T1000 (cell line): ENCODE measurements at places on chromosomes 1 and 21.

- no peak for DNase-seq
These were observed 401.7 kb upstream of the PROX1 start for GRCh38 chr1:213585959-213586586.

DNA sequence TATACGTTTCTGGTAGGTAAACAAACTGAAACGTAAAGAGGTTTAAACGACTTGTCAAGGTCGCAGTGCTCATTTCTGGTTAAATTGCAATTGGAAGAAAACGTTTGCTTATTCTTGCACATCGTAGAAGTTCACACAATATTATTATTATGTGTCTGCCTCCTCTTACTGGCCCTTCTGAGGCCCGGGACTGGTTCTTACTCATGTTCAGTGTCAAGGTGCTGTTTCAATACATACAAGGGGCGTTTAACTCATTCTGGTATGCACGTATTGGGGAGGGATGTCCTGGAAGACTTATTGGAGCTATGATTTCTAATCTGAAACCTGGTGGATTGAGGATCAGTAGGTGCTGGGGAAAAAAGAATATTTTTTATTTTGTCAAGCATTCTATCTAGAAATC lies 932 bp downstream of the RPF1 start:
- DNase-seq: no peak

GRCh38 chr21:14968821-14969220 lies 96.0 kb downstream of the NRIP1 start:
- DNase-seq: no peak

DNA sequence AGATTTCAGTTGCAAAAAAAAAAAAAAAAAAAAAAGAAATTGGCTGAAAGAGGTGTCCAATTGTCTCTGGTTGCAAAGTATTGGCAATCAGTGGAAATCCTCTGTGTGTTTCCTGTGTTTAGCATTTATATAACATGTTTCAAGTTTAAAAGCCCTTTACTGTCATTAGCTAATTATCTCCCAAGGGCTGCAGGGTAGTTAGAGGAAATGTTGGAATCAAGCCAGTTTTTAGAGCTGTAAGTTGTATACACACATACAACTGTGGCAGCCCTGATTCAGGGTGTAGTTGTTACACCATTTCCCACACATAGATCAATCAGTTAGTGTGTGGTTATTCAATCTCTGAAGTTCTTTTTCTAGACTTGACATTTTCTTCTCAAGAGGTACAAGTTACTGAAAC lies 8.9 kb upstream of the ZNF326 start:
- no peak for DNase-seq

DNA sequence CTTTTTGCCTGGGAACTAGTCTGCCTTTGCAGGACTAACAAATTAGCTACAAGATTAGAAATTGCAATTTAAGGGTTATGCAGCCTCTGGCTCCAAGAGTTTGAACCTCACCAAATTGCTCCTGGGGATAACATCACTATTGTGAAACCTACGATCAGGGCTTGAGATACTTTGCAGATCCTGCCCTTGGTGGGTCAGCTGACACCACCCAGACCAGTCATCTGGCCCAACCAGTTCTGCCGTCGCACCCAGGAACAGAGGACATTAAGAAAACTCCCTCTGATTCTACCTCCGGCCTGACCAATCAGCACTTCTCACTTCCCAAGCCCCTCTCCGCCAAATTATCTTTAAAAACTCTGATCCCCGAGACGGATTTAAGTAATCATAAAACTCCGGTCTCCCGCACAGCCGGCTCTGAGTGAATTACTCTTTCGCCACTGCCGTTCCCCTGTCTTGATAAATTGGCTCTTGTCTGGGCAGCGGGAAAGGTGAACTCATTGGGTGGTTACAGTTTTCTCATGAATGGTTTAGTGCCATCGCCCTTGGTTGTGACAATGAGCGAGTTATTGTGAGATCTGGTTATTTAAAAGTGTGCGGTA lies 32.9 kb upstream of the B3GALT5 start:
- DNase-seq: no peak

- no peak for DNase-seq
These were observed 202.7 kb downstream of the RHOU start for GRCh38 chr1:228937851-228938536.

GRCh38 chr1:44553771-44554170 lies 120.5 kb downstream of the TMEM53 start:
- no peak for DNase-seq

- no peak for DNase-seq
These were observed 27.1 kb upstream of the SYT6 start for GRCh38 chr1:114180742-114181141.

DNA sequence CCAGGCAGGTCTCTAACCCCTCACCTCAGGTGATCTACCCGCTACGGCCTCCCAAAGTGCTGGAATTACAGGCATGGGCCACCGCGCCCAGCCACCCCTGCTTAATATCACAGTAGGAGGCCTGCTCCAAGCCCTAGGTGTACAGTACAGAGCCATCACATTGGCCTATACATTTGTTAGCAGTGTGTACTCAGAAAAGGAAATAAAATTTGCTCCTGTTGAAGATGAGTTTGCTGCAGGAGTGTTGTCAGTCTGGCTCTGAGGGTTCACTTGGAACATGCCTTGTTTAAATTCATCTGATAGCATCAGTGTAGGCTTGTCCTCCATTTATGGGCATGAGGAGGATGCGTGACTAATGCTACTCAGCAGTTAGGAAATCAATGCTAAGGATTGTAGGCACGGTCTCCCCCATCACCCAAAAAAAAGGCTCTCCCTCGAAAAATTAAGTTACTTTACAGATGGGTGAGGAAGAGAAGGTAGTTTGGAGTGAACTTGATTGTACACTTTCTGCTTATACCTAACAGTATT lies 4.6 kb upstream of the ENAH start:
- DNase-seq: no peak

- no peak for DNase-seq
These were observed 458 bp upstream of the ALPL start for GRCh38 chr1:21508580-21509350.

DNA sequence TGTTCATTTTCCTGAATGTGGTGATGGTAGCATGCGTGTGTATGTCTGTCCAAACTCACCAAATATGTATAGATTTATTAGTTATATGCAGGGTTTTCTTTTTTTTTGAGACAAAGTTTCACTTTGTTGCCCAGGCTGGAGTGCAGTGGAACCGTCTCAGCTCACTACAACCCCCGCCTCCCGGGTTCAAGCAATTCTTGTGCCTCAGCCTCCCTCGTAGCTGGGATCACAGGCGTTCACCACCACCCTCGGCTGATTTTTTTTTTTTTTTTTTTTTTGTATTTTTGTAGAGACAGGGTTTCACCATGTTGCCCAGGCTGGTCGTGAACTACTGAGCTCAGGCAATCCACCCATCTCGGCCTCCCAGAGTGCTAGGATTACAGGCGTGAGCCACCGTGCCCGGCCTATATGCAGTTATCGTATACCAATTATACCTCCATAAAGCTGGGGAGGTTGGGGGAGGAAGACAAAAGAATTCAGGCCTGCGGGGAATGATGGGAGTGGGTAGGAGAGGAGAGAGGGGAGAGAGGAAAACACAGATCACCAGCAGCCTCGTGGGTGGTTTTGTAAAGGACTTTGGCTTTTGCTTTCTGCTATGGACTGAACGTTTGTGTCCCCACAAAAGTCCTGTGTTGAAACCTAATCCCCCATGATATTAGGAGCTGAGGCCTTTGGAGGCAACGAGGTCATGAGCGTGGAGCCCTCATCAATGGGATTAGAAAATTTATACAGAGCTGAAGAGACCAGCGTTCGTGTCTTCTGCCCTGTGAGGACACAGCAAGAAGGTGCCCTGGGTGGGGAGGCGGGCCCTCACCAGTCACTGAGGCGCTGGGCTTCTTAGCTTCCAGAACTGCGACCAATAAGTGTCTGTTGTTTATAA lies 4.4 kb upstream of the HNRNPU start:
- DNase-seq: no peak

GRCh38 chr1:34885405-34886247 lies 26.1 kb upstream of the SMIM12 start:
- DNase-seq: no peak

GRCh38 chr1:96882096-96882495 lies 160.5 kb downstream of the PTBP2 start:
- no peak for DNase-seq

DNA sequence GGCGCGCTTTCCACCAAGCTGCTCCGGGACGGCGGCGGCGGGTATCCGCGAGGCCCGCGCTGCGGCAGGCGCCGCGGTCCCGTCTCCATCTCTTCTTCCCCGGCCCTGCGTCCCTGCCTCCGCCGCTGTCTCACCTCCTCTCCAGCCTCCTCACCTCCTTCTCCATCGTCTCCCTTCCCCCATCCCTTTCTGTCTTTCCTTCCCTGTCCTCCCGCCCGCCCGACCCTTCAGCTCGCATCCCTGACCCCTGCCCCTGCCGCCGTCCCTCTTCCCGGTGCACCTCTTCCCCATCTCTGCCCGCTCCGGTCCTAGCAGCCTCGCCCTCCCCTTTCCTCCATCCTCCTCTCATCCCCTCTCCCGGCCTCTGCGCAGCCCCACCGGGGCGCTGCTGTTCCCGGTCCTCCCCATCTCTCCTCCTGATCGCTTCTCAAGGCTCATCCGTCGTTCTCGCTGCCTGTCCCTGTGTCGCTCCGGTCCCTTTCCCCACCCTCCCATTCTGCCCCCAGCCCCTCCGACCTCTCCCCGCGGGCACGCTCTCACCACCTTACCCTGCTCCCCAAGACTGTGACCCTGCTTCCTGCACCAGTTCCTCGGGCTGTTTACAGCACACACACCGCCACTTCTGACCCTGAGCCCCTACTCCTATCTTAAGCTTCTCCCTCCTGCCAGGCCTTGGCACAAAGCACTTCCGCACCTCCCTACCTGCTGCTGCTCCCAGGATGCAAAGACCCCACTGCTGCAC lies 760 bp upstream of the NPHP4 start:
- no peak for DNase-seq

GRCh38 chr1:163291461-163291860 lies 30.3 kb upstream of the NUF2 start:
- DNase-seq: no peak
